ENCODE measurements at places on chromosomes 1 and 21.

- DNase-seq = no peak
These were observed 74.7 kb downstream of the RUNX1 start for GRCh38 chr21:34974162-34974981.

DNA sequence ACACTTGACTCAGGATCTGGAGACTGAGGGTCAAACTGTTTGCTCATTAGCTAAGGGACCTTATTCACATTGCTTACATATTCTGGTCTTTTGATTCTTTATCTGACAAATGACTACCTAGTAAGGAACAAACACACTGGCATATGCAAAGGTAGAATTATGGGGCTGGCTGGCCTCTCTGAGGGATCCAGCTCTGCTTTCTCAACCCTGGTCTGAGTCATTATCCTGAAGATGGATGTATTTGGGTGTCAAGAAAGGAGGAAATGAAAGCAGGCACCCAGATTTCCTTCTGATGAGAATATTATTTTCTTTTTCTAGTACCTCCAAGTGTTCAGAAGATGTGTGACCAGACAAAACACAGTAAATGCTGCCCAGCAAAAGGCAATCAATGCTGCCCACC, 6.0 kb downstream of the SMCP start:
- DNase-seq = no peak

GRCh38 chr1:115790846-115791245, 22.3 kb upstream of the CASQ2 start:
- no peak for DNase-seq

GRCh38 chr1:54987919-54988705, 7.7 kb downstream of the TMEM61 start:
- peak; percentile 58 for DNase-seq

- DNase-seq = no peak
These were observed 278.8 kb downstream of the AMY1C start for GRCh38 chr1:104028416-104029035.

DNA sequence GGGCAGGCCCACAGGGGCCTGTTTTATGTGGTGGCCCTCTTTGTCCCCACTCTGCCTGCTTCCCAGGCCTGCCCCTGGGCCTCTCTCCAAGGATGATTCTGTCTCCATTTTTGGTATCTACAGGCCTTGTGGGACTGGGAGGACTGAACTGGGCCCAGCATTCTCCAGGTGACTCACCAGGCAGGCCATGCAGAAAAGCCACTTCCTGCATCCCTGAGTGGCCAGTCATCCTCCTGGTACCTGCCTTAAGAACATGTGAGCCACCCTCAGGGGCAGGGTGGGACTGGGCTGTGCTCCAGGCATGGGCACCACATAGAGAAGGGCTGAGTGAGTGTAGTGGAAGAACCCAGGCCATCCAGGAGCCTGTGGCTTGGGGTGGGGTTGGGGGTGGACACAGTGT, 20.0 kb upstream of the BCAR3 start:
- DNase-seq = peak; percentile 96

DNA sequence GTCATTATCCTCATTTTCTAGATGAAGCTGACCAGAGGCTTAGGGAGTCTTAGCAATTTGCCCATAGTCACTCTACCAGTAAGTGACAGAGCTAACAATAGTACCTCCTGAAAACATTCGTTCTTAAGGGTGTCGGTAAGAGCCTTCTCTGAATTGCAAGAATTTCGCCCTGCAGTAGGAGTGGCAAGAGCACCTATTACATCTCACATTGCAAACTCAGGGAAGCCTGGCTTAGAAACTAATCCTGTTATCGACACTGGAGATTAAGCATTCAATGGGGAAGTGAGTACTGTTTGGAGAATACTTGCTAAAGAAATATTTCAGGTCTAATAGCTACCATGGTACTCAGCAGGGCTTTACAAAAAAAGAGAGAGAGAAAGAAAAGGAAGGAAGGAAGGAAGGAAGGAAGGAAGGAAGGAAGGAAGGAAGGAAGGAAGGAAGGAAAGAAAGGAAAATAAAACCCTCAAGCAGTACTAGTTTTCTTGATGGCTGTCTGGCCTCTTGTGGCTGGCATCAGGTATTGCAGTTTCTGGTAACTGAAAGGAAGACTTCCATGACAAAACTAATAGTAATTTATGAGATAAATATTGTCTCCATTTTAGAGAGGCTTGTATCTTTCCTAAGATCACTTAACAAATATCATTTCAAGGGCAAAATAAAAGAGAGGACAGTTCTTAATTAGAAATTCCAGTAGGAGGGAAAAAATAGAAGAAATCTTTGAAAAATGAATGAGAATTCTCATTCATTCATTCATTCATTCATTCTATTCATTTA, 10.4 kb downstream of the C1orf226 start:
- DNase-seq = peak; percentile 20

DNA sequence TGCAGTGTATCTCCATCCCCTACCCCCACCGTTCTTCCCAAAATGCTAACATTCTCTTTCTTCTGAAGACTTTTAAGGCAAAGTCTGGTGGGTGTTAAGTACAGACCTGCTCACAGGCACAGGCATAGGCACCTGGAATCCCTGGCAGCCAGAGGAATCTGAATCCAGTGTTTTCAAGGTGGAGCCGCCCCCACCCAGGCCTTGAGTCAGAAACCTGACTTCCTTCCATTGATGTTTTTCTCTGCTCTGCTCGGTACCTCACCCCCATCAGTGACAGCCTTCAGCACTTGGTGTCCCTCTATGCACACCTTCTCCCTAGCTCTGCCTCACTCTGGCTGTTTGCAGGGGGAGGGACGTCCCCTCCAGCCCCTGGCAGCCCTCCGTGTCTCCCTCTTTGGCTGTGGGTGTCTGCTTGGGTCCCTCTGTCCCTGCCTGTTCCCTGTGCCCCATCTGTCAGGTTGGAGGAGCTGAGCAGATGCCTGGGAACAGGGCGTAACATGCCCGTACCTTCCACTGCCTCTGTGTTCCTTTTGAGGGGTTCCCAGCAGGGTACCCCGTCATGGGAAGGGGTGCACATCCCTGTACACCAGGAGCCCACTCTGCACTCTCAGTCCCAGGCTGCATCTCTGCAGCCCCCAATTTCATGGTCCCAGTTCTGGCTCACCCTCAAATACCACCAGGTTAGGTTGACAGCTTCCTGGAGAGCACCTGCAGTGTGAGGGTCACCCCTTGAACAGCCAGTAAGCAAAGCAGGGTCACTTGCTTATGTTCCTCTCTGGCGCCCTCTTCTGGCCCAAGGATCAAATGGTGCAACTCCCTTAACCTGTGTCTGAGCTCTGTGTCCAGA, 6.7 kb downstream of the NCDN start:
- DNase-seq = peak; percentile 64

Data from muscle of back (tissue), 13 donors.